ENCODE measurements at places on chromosomes 6 and 20.

DNA sequence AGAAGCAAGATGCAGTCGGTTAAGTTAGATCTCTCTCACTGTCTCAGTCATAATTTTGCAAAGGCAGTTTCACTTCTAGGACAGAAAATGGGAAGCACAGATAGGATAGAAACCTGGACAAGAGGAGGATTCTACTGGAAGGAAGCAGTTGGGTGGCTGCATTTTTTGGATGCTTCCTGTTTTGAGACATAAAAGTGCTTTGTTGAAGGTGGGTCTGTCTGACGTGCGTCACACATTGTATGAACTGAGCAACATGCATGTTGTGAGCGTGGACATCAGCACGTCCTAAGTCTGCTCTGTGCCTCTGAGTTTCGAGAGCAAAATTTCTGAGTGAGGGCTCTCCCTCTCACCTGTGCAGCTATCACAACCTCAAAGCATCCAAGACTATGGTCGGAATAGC, 68.7 kb upstream of the SNX9 start:
- DNase-seq: no peak

DNA sequence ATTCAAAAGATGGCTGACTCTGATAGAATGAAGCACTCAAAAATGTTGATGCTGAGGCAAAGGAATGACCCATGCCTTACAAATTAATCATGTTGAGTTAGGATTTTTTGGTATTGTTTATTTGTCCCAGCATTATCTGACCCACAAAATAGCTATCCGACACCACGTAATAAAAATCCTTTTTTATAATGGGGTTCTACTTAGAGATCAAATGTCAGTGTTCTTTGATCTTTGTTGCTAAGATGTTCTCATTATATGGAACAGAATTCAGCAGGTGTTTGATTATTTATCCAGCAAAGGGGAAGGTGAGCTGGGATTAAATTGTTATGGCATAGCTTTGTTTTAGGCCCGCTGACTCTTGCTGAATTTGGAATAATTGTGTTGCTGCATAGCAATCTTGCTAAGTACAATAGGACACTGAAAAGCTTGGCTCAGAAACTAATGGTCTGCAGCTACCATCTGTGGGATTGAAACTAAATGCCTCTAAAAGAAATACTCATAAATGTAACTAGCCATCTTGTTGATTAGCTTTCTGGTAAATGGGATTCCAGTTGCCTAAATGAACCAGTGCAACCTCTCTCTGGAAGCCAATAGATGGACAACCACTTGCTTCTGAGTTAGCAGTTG, 180.2 kb upstream of the HDAC2 start:
- no peak for DNase-seq

GRCh38 chr6:168485818-168486217, 44.8 kb downstream of the SMOC2 start:
- no peak for DNase-seq

GRCh38 chr20:44504402-44505307, 17.2 kb downstream of the SERINC3 start:
- DNase-seq: no peak

- DNase-seq: peak; percentile 69
These were observed 147.6 kb upstream of the TMEM170B start for GRCh38 chr6:11389977-11390376.

DNA sequence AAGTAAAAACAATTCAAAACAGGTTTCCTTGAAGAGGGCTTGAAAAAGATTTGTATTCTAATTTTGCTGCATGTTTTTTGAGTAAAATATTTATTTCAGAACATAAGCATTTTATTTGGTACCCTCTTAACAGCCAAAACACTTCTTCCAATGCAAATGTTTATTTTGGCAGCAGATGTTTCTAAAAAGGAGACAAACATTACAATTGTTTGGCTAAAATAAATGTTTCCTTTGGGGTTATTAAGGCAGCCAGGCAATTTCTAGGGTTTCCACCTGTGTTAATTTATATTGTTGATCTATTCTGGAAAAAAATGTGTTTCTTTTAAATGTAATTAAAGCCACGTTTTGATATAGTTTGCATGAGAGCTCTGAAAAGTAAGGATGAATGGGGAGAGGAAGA, 56.6 kb downstream of the ARID1B start:
- DNase-seq: no peak

DNA sequence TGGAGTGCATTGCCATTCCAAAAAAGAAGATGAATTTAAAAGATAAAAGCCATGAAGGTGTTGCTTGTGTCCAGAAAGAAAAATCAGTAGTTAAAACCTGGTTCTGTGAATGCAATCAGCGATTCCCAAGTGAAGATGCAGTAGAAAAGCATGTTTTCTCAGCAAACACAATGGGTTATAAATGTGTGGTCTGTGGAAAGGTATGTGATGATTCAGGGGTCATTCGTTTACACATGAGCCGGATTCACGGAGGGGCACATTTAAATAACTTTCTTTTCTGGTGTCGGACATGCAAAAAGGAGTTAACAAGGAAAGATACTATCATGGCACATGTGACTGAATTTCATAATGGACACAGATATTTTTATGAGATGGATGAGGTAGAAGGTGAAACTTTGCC, 24.7 kb upstream of the BAG2 start:
- no peak for DNase-seq

GRCh38 chr20:43983359-43983758, 68.7 kb downstream of the TOX2 start:
- no peak for DNase-seq

GRCh38 chr6:89611666-89612065, 26.9 kb downstream of the LYRM2 start:
- peak; percentile 64 for DNase-seq

DNA sequence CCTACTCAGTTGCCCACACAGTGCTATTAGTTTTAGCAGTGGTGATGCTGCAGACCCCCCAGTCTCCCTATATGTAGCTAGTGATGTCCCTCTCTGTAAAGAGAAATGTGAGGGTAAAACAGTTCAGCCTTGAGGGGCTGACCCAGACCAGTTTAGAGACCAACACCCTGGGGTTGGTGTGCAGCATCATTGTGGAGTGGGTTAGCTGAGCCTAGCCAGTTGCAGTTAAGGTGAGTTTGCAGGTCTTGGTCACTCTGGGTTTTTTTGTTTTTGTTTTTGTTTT, 401 bp upstream of the B3GALT4 start:
- no peak for DNase-seq

DNA sequence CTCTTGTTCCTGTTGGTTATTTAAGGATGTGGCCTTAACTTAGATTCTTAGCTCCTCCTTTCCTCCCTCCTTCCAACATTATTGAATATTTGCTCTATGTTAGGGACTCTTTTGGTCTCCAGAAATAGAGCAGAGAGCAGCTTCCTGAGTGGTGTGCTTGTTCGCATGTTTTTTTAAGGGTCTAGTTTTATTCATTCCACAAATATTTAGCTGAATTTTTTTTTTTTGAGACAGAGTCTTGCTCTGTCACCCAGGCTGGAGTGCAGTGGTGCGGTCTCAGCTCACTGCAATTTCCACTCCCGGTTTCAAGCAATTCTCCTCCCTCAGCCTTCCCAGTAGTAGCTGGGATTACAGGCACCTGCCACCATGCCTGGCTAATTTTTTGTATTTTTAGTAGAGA, 169.2 kb downstream of the ZFAND3 start:
- peak; percentile 68 for DNase-seq

GRCh38 chr20:64115171-64115911, 8.0 kb upstream of the NPBWR2 start:
- DNase-seq: no peak

- peak; percentile 97 for DNase-seq
These were observed 144.7 kb upstream of the ZNF217 start for GRCh38 chr20:53738039-53738944.

DNA sequence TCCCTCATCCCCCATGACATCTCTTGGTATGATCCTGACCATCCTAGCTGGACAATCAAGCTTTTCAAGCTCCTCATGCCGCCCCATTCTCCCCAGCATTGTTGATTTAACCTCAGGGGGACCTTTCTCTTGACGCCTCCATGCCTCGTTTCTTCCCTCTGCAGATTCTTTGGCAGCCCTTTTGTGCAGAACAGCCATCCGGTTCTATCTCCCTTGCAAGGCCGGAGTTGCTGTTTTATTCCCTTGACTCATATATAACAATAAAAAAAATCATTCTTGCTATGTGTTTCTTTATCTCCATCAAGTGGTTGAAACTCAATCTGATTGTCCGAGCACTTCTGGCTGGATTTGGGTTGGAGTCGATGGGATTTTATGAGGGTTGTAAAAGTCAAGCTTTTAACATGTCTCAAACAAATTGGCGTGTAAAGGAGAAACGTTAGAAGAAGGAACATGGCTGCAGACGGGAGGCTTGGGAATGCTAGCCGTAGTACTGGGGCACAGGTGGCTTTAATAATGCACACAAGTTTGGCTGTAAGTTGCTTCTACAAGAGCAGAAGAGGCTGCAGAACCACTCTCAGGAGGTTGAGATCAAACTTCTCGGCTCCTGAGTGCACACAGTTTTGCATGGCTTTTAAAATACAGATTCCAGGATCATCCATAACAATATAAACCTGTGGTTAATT, 3.9 kb upstream of the SULF2 start:
- peak; percentile 84 for DNase-seq

DNA sequence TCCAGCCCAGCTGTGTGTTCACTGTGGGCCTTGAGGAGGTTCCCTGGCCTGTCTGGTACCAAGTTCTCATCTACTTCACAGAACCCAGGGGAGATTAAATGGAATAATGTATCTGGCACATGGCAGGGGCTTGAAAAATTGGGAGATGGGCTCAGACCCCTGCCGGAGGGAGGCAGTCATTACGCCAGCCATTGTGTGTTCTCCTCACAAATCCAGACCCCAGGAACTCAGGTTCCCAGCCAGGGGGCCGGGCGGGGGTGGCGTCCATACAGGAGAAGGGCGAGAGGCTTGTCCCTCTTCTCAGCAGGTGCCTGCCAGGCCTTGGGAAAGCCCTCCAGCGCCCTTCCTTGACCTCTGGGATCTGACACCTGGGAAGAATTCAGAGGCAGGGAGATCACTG, 8.1 kb downstream of the NOL4L start:
- DNase-seq: no peak

GRCh38 chr6:143844006-143844405, 868 bp downstream of the LTV1 start:
- peak; percentile 21 for DNase-seq

DNA sequence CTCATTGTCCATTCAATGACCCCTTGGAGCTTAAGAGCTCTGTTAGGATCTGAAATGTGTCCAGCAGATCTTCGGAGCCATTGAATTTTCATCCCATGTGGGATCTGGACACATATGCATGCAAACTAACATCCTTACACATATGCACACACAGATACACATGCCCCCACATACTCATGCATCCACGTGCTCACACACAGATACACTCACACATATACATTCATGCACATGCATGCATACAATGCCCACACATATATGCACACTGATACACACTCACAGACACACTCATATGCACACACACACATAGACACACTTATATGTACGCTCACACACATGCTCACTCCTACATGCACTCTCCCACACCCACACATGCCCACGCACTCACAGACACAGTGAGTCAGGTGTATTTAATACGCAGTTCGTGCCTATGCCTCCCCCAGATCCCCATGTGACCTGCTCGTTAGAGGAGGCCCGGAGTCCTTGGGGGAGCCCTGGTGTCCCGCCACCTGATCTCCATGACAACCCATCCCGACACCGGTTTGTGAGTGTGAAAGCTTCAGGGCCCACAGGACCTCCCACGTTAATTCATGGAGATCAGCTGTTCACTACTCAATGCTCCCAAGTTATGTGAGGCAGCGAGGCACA, 121.9 kb upstream of the SULF2 start:
- DNase-seq: no peak

DNA sequence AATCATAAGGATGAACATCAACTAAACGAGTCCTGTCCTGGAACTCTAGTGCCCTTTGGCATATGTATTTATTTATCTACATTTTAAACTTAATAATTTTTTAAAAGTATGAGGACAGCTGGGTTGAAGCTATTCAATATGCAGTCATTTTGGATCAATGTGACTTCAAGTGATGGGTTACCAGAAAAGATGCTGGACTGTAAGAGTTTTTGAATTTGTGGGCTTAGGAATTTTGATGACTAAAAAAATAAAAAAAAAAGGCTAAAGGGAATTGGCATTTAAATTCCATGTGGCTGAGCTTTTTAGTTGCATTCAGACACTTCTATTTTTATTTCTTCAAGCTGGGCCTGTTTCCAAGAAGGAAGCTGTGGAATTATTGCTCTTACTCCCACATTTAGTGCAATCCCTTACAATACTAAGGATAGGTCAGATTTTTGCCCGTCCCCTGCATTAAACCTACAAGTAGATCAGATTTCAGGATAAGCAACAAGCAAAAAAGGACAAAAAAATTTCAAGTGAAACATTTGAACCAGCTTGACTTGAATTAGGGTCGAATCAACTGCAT, 704.2 kb upstream of the CITED2 start:
- peak; percentile 99 for DNase-seq

DNA sequence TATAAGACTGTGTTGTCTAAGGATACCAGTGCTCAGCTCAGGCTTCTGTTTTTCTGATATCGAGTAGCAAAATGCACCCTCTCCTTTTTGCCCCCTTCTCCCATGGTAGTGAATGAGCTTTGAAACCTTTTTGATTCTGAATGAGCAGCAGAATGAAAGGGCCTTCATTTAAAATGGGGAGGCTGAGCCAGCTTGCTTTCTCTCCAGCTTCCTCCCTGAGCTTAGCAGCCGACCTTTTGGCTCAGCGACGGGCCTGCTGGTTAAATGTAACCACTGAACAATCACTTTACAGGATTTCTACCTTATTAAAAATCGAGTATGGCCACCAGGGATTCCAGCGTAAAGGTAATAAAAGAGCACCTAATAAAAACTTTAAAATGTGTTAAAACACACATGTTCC, 133.7 kb upstream of the SPACA1 start:
- DNase-seq: no peak

DNA sequence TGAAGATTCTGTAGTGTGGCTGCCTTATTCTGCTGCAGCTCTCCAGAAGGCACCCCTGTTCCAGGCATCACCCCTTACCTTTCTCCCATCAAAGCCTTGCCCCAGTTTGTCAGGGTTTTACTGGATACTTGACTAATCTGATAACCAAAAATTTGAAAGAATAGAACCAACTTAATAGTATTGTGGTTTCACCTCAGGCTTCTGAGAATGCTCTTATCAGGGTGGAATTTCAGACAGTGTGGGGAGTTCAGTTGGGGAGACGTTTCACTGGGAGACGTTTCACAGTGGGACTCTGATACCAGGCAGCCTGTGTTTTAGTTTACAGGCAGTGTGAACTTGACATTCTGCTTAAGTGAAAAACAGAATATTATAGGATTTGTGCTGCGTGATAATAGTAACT, 50.5 kb downstream of the SCAND1 start:
- no peak for DNase-seq

- DNase-seq: no peak
These were observed 19.6 kb upstream of the CST1 start for GRCh38 chr20:23770384-23770783.

- no peak for DNase-seq
These were observed 34.8 kb upstream of the ZFP64 start for GRCh38 chr20:52226370-52226769.

GRCh38 chr6:8029243-8029870, 34.8 kb downstream of the BLOC1S5 start:
- no peak for DNase-seq

- DNase-seq: no peak
These were observed 96.7 kb downstream of the MAP3K7 start for GRCh38 chr6:90490030-90490716.

- DNase-seq: no peak
These were observed 265.0 kb upstream of the TAB2 start for GRCh38 chr6:149052350-149053106.

Measured in EH (cell line).